ENCODE measurements at places on chromosomes 11 and 22.
A peak's percentile ranks its signal among the peaks of the same experiment; 100 is the strongest.

GRCh38 chr11:124581817-124582216 is 12.0 kb downstream of the OR8A1 start:
- DNase-seq = no peak

- no peak for DNase-seq
These were observed 1.3 kb downstream of the SRRD start for GRCh38 chr22:26485013-26485412.

DNA sequence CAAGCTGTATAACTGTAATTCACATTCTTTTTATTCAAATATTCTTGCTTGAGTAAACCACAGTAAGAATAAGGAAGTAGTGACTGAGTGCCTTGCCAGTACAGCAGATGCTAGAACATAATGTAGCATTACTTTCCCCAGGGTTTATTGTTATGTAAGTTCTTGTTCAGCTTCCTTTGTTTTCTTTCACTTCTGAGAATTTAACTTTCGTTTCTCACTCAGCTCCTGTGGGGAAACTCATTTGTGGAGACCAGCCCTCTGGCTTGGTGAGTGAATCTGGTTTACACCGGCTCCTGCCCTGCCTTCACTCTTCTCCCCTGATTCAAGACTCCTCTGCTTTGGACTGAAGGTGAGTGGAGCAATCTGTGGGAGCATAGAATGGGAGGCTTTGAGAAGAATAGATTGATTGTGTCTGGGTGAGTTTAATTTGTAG is at the start of gene TRIM22:
TSS of gene TRIM22 (plus strand) at position 240 of the 433 bp plus-strand sequence. CDS start 6,443 bp downstream, outside the sequence.
- peak; percentile 37 for DNase-seq

DNA sequence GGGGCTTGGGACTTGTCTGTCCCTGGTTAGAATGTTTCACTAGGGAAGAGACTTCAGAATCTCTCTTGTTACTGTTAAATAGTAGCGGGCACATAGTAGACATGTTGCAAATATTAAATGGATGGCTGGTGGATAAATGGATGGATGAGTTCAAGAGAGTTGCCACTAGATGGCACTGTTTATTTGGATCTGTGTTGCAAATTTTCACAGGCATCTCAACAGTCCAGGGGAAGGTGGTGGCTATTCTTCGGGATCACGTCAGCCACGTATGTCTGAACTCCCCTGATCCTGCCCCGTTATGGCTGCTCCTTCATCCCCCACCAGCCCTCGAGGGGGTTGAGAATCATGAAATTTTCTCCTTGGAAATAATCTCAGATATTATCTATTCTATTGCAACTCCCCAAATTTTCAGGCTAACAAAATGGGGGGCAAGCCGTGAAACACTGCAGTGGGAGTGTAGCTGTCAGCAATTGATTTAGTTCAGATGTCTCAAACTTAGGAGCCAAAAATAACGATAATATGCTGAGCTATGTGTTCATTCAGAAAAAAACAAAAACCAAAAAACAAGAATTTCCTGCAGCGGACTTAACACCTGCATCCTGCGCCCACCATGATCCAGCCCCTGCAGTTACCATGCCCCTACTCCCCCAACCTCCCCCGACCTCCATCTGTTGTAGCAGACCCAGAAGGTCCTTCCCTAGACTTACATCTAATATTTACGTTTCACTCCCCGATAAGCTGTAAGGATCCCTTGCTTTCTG is 29.1 kb upstream of the BIRC3 start:
- DNase-seq = peak; percentile 32

DNA sequence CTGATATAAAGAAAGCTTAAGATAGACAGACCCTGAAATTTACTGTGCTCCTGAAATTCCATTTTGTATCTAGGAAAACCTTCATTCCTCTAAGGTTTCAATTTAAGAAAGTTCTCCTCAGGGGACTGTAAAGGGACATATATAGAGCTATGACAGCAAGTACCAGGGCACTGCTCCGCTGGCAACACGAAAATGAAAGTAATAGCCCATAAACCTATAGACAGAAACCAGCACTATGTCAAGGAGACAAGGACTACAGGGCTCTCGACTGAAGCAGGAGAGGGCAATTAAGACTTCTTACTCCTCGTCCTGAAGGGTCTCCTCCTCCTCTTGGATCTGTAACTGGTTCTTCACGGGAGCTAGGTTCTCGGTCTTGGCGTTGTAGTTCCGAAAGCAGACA is 6.9 kb downstream of the FEZ1 start:
- no peak for DNase-seq
